Ureter (tissue), 1 donor: ENCODE measurements at places on chromosomes 2 and 18. TPM values are rescaled to one million over a fixed set of nuclear protein-coding genes. Genes with fewer than 3 reads are reported as not detected.

GRCh38 chr18:8800445-8800844 lies 95.1 kb downstream of the MTCL1 start:
- no peak for DNase-seq

GRCh38 chr2:26805241-26805676 lies 19.4 kb downstream of the CENPA start:
- no peak for DNase-seq

DNA sequence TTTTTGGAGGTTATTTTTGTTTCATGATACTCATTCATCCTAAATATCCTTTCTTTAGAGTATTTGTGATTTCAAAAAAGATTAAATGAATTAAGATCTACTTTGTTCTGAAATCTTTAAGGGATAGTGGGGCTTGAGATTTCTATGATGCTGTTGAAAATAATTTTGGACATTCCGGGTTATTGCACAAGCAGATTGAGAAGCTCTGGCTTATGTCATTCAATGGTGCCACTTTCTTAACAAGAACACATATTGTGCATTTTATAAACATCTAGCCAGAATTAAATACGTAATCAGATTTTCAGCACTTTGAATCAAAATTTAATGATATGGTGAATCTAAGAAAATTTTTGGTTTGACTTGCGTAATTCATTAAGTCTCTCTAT lies 207.7 kb upstream of the COL3A1 start:
- no peak for DNase-seq

DNA sequence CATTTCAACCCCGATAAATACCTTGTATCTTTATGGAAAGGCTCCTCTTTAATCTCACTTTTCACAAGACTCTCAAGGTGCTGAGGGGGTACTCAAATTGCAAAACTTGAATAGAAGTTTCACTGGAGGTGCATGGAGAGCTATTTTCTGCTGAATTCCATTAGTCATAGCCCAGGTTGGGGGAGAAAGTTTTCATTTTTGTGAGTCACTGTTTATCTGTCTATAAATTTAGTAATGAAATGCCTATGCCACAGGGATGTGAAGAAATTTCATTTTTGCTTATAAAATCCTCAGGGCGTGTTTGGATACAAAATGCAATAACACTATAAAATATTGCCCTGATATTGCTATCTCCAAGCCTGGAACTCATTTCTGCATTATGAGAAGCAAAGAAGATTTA lies 346.3 kb downstream of the LRATD1 start:
- no peak for DNase-seq

DNA sequence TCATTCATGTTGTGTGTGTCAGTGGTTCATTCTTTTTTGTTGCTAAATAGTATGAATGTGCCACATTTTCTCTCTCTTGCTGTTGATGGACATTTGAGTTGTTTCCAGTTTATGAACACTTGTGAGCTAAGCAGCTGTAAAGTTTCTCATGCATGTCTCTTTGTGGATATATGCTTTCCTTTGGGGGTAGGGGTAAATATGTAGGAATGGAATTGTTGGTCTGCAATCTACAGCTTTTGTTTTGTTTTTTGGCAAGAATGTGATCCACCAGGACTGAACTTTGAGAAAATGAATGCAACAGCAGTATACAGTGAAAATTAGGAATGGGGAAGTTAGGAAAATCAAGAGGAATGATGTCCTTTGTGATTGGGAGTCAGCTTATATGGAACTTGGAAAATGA lies 226.3 kb downstream of the CDCA7 start:
- DNase-seq: no peak

DNA sequence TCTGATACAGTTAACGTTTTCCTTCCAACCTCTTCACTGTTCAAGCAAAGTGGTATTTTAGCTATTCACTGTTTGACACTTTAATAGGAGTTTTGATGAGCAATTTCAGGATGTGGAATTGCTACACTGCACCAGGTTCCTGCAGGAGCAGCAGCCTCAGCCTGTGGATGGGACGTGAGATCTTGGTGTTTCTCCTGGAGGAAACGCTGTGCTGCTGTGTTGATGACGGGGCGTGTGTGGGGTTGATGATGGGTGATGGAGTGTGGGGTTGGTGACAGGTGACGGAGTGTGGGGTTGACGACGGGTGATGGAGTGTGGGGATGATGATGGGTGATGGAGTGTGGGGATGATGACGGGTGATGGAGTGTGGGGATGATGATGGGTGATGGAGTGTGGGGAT lies 98.9 kb downstream of the RTP5 start:
- no peak for DNase-seq

GRCh38 chr2:14016289-14016955 lies 616.1 kb upstream of the LRATD1 start:
- DNase-seq: no peak

DNA sequence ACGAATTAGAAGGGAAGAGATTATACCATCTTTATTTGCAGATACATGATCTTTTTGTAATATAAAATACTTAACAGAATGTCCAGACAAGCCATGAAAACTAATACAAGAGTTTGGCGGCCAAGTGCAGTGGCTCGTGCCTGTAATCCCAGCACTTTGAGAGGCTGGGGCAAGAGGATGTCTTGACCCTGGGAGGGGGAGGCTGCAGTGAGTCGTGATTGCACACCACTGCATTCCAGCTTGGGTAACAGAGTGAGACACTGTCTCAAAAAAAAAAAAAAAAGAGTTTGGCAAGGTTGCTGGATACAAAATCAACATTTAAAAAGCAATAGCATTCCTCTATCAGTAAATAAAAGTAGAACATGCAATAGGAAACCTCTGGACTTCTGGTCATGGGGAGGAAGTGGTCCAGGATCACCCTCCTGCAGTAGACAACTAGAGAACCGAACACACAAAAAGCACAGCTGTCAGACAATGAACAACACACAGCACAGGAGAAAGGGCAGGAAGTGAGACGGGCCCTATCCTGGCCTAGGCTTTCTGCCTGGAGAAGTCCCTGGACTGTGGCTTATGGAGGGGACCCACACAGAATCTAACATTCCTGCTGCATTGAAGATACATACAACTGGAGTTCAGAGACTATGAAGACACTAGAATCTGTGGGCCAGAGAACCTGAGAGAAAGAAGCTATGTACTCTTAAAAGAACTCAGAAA lies 118.9 kb upstream of the ARL4C start:
- DNase-seq: no peak

- DNase-seq: no peak
These were observed 105.7 kb downstream of the PDE1A start for GRCh38 chr2:182321096-182321495.

GRCh38 chr2:223797811-223798721 lies 39.3 kb downstream of the AP1S3 start:
- DNase-seq: no peak

DNA sequence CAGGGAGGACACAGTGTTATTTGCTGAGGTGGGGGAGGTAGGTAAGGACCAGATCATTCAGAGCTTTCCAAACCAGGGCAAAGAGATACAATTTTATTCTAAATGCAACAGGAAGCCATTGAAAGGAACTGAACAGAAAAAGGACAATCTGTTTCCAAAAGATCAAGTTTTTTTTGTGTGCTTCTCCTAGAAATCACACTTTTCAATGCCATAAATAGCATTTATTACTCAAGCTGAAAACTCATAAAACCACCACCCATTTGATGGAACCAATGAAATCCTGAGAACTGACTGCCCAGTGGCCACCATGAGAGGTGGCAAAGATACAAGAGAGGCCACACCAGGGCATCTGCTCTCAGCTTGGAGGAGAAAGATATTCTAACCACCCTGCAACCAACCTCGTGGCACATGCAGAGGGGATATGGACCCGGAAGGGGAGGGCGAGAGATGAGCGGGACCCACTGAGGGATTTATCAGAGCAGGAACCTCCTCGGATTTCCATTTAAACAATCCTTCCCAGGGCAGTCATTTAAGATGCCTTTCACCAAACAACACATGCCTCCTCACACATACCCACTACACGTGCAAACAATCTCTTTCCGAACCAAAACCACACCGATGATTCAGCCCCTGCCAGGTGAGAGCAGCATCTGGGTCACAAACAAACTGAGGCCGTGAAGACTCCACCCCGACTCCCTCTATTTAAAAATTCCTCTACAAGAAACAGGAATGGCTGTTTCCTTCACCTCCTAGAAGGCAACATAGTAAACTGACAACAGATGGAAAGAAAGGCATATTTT lies 8.8 kb downstream of the CYB5A start:
- DNase-seq: no peak

DNA sequence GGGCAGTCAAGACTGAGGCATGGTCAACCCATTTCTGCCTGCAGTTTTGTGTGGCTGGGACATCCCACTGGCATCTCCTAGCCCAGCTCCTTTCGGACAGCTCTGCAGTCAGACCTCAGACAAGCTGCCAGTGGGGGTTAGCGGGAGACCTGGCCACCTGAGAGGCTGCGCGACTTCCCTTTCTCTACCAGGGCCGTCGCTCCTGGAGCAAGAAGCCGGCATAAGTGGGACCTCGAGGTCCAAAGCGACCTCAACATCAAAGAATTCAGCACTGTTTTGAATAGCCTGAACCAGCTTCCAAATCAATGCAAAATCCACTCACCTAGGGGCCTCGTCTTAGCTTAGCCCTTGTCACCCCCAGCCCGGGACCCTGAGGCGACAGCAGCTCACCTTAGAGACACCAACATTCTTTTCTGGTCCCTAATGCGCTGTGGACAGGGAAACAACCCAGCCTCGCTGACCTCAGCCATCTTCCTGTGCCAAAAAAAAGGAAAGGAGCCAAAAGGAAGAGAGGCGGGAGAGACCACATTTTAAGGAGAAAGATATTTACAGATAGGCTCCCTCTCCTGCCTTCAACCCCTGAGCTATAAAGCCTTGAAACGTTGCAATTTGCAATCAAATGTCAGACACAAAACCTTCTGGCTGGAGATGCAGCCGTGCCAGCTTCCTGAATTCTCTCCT lies 81.2 kb downstream of the GFPT1 start:
- DNase-seq: no peak

GRCh38 chr2:169696381-169696780 lies 2.1 kb downstream of the PHOSPHO2 start:
- no peak for DNase-seq

LRRTM4 gene
- 0.42 TPM for total RNA-seq

IL1R1 gene
- 93.3 TPM for total RNA-seq

TEX44 gene
- total RNA-seq: not detected

MTX2 gene
- 28.4 TPM for total RNA-seq

APCDD1 gene
- 98.4 TPM for total RNA-seq

CD207 gene
- 1.3 TPM for total RNA-seq
